Osteocyte (in vitro differentiated cells): ENCODE measurements at places on chromosomes 16 and 17.

DNA sequence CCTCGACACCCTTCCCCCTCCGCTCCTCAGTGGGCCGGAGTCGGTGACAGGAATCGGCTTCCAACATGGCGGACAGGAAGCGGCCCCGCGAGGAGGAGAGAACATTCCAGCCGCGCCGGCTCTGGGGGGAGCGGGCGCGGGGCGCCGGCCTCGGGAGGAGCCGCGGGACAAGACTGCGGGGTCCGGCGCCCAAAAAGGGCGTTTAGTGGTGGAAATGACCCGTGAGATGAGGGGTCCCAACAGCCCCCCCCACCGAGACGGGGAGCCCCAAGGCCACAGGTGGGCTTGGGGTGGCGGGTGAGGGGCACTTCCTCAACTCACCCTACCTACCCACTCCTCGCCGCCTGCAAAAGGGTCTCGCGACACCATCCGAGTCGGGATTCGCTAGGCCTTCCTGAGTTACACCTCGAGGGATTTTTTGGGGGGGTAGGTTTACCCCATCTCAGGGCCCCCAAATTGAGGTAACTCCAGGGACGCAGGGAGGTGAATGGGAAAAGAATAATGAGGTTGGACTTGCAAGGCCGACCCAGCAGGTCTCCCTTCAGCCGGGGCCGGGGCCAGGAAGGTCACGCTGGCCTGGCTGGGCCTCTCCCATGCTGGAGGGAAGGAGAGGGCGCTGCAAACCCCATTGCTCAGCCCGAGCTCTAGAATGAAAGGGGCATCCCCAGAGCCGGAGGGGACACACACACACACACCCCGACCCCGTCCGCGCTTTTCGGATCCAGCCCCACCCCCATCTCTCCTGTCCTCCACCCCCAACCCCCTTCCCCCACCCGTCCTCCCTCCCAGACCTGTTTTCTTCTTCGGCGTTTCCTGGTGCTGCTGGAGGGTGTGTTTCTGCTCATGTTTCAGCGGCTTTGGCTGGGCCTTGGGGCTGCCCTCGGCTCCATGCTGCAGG, 707 bp downstream of the NUFIP2 start:
- peaks cover 10% of the 10 kb centered on the region for H3K36me3 ChIP-seq
- H3K4me3 ChIP-seq: peak overlapping the region; percentile 100
- no peaks in the 10 kb centered on the region for H3K27me3 ChIP-seq
- peaks cover 43% of the 10 kb centered on the region for H3K4me1 ChIP-seq

DNA sequence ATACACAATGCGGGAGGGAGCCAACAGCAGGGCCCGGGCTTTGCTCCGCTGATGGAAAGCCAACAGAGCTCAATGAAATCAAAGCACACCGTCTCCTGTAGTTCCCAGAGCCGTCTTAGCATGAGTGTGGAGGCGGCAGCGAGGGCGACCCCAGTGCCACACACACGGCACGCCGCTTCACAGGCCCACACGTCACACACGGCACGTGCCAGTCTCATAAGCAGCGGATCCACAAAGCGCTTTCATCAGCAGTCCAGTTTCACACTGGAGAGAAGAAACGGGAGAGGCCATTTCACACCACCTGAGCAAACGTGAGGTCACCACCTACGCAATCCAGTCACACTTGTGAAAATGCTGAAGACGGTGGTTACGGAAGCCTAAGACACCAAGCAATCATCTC, 34.8 kb downstream of the CYB5D2 start:
- peaks cover 33% of the 10 kb centered on the region for H3K4me1 ChIP-seq
- H3K36me3 ChIP-seq: peaks cover 41% of the 10 kb centered on the region
- H3K27ac ChIP-seq: no peak overlapping the region
- H3K4me3 ChIP-seq: no peak overlapping the region
- DNase-seq: no peak

GRCh38 chr17:76241691-76242255, 1.5 kb upstream of the RNF157 start:
- H3K4me3 ChIP-seq: peak overlapping the region; percentile 79
- no peaks in the 10 kb centered on the region for H3K36me3 ChIP-seq
- peaks cover 61% of the 10 kb centered on the region for H3K27me3 ChIP-seq
- no peak overlapping the region for H3K27ac ChIP-seq

GRCh38 chr16:17170435-17170834, 300.3 kb downstream of the XYLT1 start:
- no peaks in the 10 kb centered on the region for H3K4me1 ChIP-seq
- no peak overlapping the region for H3K27ac ChIP-seq
- DNase-seq: no peak
- no peak overlapping the region for H3K4me3 ChIP-seq
- no peaks in the 10 kb centered on the region for H3K36me3 ChIP-seq
- H3K27me3 ChIP-seq: no peaks in the 10 kb centered on the region

GRCh38 chr17:82582213-82582612, 62.7 kb downstream of the FOXK2 start:
- DNase-seq: no peak
- no peak overlapping the region for H3K27ac ChIP-seq
- H3K27me3 ChIP-seq: no peaks in the 10 kb centered on the region

DNA sequence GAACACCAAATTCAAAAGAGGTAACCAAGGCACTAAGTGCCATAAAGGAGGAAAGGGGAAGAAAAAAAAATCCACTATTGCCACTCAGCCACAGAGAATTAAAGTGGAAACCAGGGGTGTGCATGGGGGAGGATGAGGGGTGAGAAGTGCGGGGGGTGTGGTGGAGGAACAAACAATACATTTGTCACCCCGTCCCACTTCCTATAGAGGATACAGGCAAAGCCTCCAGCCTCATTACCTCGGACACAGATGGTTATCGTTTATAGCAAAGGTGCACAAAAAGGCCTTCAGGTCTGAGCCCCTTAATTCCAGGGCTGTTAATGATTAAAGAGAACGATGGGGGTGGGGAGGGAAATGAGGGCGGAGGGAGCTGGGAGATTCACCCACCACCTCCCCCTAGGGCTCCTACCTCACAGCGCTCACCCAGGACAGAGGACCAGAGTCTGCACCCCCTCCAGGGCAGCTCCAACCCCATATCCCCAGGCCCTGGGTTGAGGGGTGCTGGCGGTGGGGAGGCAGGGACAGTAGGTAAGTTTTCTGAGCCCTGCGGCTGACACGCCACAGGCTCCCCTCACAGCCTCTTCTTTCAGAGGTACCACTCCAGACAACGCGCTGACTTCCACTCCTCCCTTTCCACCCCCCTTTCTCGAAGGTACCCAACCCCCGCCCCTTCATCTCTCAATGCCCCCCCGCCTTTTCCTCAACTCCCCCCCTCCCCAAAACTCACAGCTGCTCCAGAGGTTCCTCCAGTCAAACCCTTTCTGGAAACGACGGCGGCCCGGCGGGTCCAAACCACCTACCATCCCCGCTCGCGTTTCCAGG, 470 bp downstream of the DCUN1D3 start:
- peak overlapping the region; percentile 99 for H3K27ac ChIP-seq
- no peaks in the 10 kb centered on the region for H3K27me3 ChIP-seq
- H3K36me3 ChIP-seq: peaks cover 9% of the 10 kb centered on the region
- H3K4me3 ChIP-seq: peak overlapping the region; percentile 87
- peaks cover 60% of the 10 kb centered on the region for H3K4me1 ChIP-seq

DNA sequence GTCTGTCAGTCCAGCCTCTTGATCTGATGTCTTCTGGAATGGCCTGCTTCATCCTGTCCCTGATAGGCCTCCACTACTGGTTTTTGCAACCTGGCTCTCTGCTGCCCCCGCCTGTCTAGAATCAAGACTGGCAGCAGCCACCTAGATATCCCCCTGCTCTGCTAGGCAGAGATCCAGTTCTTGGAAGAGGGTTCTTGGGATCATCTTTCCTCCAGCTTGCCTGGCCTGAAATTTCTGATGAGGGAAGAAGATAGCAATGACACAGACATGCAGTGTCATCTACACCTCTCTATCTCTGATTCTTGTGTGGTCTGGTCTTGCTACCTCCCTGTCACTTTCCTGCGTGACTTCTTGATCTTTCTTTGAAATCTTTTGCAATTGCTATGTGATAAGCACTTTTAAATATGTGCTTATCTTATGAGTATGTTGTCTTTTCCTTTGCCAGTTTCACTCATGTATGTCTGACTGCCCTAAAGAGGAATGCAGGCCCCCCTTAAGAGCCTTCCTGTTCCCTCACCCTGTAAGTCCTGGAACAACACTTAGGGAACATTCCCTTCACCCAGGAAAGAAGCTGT, 20.3 kb upstream of the NFATC3 start:
- H3K27ac ChIP-seq: peak overlapping the region; percentile 80
- no peak overlapping the region for H3K4me3 ChIP-seq
- peaks cover 3% of the 10 kb centered on the region for H3K36me3 ChIP-seq
- no peak for DNase-seq

GRCh38 chr16:57001026-57001679, 11.8 kb downstream of the NLRC5 start:
- H3K36me3 ChIP-seq: no peaks in the 10 kb centered on the region
- H3K27ac ChIP-seq: no peak overlapping the region

- H3K36me3 ChIP-seq: no peaks in the 10 kb centered on the region
- H3K4me1 ChIP-seq: no peaks in the 10 kb centered on the region
- H3K4me3 ChIP-seq: no peak overlapping the region
- no peak for DNase-seq
- H3K27me3 ChIP-seq: no peaks in the 10 kb centered on the region
Measured at GRCh38 chr17:81125573-81126081, 39.7 kb upstream of the PVALEF start.

DNA sequence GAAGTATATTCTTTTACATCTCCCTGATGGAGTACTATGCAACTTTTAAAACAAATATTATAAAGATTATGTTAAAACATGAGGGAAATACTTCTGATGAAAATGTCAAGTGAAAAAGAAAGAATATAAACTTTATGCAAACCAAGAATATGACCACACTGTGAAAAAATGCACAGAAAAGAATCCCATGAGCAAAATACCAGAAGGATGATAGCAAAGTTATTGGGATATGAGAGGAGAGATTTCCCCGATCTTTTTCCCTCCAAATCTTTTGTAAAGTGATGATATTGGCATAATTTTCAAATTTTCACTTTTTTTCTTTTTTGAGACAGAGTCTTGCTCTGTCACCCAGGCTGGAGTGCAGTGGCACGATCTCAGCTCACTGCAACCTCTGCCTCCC, 36.6 kb upstream of the SMURF2 start:
- no peaks in the 10 kb centered on the region for H3K27me3 ChIP-seq
- DNase-seq: no peak
- H3K4me1 ChIP-seq: peaks cover 23% of the 10 kb centered on the region
- no peaks in the 10 kb centered on the region for H3K36me3 ChIP-seq

GRCh38 chr16:54123766-54124165, 162.8 kb downstream of the IRX3 start:
- H3K4me3 ChIP-seq: no peak overlapping the region
- H3K27ac ChIP-seq: no peak overlapping the region
- no peak for DNase-seq
- peaks cover 2% of the 10 kb centered on the region for H3K36me3 ChIP-seq

GRCh38 chr17:4170639-4171280, 27.8 kb downstream of the CYB5D2 start:
- no peak overlapping the region for H3K27ac ChIP-seq
- peaks cover 56% of the 10 kb centered on the region for H3K36me3 ChIP-seq
- DNase-seq: no peak

DNA sequence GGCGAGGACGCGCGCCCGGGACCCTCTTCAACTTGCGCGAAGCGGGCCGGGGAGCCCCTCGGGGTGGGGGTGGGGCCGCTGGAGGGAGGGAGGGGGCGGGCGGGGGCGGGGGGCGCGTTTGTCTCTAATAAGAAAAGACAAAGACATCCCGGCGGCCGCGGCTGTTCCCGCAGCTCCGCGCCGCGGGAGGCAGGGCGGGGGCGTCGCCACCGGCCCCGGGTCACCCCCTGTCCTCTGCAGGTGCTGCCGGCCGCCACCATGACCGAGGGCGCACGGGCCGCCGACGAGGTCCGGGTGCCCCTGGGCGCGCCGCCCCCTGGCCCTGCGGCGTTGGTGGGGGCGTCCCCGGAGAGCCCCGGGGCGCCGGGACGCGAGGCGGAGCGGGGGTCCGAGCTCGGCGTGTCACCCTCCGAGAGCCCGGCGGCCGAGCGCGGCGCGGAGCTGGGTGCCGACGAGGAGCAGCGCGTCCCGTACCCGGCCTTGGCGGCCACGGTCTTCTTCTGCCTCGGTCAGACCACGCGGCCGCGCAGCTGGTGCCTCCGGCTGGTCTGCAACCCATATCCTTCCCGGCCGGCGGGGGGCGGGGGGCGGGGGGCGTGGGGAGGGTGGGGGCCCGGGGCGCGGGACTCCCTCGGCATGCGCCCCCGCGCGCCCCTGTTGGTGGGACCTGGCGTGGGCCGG, 714 bp downstream of the CACNA1H start:
- H3K4me3 ChIP-seq: no peak overlapping the region
- no peak overlapping the region for H3K27ac ChIP-seq
- no peaks in the 10 kb centered on the region for H3K36me3 ChIP-seq
- H3K27me3 ChIP-seq: peaks cover 2% of the 10 kb centered on the region
- no peak for DNase-seq

DNA sequence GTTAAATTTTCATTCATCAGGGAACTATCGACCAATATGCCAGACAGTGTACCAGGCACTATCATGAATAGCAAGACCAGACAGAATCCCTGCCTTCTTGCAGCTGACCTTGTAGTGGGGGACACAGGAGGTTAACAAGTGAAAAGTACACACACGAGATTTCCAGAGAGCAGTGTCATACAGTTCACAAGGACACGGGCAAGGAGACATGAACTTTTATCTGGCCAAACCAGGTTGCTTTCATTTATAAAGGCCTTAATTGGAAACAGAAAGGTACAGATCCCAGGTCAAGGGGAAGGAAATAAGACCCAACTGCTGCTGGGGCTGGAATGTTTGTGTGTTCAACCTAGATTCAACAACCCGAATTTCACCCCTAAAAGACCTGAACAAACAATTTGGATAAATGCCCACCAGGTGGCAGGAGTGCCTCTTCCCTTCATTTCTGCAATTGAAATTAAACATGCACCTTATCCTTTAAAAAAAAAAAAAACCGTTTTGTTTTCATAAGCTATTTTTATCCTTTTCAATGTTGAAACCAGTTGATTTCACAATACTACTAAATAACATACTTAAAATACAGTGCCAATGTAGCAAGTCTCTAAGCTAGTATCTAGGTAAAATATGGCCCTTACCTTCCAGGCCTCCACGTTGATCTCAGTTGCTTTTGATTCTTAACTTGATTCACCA, 65.9 kb downstream of the EMP2 start:
- no peaks in the 10 kb centered on the region for H3K36me3 ChIP-seq
- H3K27me3 ChIP-seq: peaks cover 6% of the 10 kb centered on the region
- H3K27ac ChIP-seq: no peak overlapping the region
- H3K4me3 ChIP-seq: no peak overlapping the region
- no peak for DNase-seq
- peaks cover 7% of the 10 kb centered on the region for H3K4me1 ChIP-seq

- DNase-seq: no peak
- H3K36me3 ChIP-seq: peaks cover 12% of the 10 kb centered on the region
- no peak overlapping the region for H3K4me3 ChIP-seq
- H3K4me1 ChIP-seq: peaks cover 5% of the 10 kb centered on the region
- H3K27ac ChIP-seq: no peak overlapping the region
Measured at GRCh38 chr17:28398280-28398981, 7.6 kb downstream of the SLC46A1 start.

DNA sequence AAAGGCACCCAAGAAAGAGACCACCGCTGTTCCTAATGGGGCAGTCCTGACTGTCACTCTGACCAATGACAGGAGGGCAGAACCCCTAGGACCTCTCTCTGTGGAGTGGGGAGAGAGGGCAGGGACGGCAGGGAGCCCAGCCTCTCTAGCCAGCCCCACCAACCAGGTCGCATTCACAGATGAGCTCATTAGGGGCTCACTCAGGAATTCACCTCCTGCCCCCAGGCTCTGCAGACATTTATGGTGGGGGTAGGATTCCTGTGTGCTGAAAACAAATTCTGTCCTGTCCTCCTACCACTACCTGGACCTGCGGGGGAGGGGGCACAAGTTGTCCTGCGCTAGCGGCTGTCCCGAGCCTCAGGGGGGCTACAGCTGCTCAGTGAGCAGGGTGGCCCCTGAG, 27.7 kb upstream of the GPRC5C start:
- H3K36me3 ChIP-seq: no peaks in the 10 kb centered on the region
- no peaks in the 10 kb centered on the region for H3K4me1 ChIP-seq
- DNase-seq: no peak
- no peak overlapping the region for H3K4me3 ChIP-seq
- H3K27ac ChIP-seq: no peak overlapping the region
- peaks cover 10% of the 10 kb centered on the region for H3K27me3 ChIP-seq
